Activated naive CD4-positive, alpha-beta T cell (primary cell): ENCODE measurements at places on chromosomes 1 and 21.

- DNase-seq, result no peak
Measured at GRCh38 chr1:63592536-63593302, 492 bp upstream of the PGM1 start.

DNA sequence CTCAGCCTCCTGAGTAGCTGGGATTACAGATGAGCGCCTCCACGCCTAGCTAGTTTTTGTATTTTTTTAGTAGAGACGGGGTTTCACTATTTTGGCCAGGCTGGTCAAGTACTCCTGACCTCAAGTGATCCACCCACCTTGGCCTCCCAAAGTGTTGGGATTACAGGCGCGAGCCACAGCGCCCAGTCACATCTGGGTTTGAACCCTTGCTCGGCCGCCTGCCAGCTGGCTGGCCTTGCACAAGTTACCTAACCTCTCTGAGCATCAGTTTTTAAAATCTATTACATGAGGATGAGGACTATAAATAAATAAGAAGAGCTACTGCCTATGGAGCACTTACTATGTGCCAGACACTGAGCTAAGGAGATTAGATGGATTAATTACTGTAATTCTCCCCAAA lies 17.7 kb upstream of the PADI2 start:
- no peak for DNase-seq

- no peak for DNase-seq
Measured at GRCh38 chr1:188877668-188878067, 1600.0 kb downstream of the BRINP3 start.

DNA sequence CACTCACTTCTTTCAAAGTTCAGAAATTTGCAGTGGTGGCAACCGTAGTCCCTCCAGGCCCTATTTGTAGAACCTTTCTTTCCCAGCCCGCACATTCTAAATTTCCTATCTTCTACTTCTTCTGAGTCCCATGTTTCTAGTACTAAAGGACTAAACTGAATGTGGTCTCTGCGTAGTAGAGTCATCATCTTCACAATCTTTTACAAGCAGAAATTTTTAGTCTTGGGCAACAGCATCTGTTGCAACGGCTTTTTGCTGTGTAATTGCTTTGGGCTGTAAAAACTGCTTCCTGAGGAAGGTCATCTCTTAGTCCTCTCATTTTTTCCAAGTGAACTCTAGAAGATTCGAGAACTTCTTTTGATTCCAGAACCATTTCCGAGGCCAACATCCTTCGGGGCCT lies 23.9 kb downstream of the VAV3 start:
- DNase-seq, result no peak

DNA sequence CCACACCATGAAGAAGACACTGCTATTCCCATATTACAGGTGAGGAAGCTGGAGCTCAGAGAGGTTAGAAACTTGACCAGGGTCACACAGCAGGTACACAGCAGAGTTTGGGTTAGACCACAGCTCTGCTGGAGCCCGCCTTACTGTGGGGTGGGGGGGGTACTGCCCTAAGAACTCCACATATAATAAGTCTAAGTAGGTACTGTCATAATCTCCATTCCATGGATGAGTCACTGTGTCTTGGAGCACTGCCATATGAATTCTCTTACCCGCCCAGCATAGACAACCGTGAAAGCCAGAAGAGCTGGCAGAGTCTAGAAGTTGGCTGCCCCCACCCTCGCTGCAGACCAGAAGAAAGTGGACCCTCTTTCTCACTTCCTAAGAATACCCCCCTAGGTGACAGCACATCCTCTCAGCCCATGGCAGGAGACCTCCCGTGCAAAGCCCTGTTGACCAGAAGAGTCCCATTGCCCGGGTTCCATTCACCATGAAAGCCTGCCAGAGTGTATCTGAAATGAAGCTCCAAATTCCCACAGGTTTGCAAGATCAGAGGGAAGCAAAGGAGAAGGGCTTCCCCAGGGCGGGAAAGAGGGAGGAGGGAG lies 5.2 kb upstream of the PLA2G2D start:
- DNase-seq, result no peak

- no peak for DNase-seq
Measured at GRCh38 chr1:33459691-33460090, 12.8 kb upstream of the ZSCAN20 start.

GRCh38 chr1:161187311-161187710 lies 10.0 kb upstream of the B4GALT3 start:
- DNase-seq, result no peak

DNA sequence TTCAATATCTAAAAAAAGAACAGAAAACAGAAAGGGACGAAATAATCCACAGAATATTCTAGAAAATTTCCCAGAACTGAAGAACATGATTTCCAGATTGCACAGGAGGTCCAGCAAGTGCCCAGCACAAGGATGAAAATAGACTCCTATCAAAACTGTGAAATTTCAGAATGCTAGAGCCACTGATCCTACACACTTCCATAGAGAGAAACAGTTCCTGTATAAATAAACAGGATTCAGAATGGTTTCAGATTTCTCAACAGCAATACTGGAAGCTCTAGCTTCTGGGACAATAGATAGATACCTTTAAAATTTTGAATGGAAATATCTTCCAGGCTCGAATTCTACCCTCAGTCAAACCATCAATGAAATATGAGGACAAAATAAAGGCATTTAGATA lies 4.6 kb downstream of the TARBP1 start:
- no peak for DNase-seq

DNA sequence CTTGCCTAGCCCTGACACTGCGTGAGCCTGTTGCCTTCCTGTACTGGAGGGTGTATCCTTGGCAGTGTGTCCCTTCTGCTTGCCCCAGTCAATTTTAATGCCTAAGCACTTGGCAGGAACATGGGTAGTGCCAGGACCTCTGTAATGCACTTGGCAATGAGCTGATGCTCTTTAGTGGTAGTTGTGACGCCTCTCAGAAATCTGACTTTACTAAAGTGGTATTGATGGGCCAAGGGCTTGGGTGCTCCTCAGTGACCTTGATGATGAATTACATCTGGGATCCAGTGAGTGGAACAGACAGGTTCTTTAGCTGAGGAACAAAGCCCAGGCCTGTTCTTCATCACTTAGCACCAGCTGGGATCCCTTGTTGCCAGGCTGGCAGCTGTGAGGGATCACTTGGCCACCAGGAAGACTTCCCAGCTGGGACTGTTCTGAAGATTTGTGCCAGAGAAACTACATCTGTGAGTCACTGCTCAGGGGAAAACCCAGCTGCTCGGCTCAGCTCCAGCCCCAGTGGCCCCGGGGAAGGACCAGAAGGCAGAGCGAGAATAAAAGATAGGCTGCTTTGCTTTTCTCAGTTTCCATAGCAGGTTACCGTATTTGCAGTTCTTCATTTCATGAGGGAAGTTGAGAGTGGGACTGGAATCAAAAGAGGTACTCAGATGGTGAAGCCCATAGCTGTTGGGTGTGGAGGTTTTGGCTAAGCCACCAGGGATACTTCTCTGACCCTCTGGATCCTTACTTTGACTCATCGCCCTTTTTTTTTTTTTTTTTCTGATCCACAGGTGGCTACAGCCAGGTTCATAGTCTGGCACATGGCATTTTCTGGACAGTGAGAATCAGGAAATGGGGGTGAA lies 28.5 kb upstream of the KCNA2 start:
- DNase-seq, result peak; percentile 25

DNA sequence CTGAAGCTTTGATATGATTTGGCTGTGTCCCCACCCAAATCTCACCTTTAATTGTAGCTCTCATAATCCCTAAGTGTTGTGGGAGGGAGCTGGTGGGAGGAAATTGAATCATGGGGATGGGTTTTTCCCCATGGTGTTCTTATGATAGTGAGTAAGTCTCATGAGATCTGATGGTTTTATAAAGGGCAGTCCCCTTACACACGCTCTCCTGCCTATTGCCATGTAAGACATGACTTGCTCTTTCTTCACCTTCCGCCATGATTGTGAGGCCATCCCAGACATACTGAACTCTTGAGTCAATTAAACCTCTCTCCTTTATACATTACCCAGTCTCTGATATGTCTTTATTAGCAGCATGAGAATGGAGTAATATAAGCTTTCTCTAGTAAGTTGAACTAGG lies 261.9 kb downstream of the HLX start:
- DNase-seq, result no peak

GRCh38 chr1:39210649-39211048 lies 6.2 kb downstream of the MACF1 start:
- DNase-seq, result no peak

- DNase-seq, result no peak
Measured at GRCh38 chr1:27574001-27574781, 29.8 kb downstream of the AHDC1 start.

DNA sequence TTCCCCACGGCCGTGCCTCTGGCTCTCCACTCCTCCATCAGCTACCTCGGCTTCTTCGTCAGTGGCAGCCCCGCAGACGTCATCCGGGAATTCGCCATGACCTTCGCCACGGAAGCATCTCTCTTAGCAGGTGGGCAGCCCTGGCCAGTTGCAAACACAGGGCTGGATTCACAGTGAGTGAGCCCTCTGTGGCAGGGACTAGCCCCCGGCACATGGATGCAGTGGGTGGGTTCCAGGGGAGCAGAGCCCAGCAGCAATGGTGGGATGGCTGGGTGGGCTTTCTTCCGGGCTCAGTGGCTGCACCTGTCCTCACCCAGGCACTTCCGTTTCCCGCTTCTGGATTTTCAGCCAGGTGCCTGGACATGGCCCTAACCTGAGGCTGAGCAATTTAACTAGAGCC lies 9.4 kb downstream of the UBASH3A start:
- no peak for DNase-seq

DNA sequence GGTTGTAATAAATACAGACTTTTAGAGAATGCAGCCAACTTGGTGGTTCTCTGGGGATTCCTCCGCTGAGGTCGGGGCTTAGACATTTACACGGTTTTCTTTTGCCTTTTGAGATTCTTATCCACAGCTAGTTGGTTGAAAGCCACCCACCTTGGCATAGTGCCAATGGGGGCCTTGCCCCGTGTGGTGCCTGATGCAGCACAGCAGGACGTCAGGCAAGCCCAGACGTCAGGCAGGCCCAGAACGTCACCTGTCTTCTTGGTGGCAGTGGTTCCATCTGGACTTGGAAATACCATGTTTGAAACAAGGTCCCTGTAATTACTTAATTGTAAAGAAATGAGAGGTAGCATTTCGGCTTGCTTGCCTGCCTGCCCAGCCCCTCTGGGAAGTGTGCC lies 78.5 kb downstream of the GALNT2 start:
- no peak for DNase-seq

- DNase-seq, result no peak
Measured at GRCh38 chr1:228415853-228416216, 826 bp downstream of the TRIM17 start.

DNA sequence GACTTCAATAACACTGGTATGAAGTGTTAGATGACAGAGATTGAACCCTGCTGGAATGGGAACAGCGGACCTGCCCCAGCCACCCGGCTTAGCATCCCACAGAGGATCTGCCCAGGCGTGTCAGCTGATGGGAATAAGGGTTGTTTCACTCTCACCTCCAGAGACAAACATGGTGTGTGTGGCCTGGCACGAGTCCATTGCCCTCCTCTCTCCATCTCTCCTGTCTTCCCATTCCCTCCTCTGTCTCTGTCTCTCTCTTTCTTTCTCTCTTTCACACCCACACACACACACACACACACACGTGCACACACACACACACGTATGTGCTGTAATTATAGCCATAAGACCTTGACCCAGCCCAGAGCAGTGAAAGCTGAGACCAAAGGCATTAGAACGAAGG lies 200.2 kb downstream of the HIVEP3 start:
- DNase-seq, result no peak

DNA sequence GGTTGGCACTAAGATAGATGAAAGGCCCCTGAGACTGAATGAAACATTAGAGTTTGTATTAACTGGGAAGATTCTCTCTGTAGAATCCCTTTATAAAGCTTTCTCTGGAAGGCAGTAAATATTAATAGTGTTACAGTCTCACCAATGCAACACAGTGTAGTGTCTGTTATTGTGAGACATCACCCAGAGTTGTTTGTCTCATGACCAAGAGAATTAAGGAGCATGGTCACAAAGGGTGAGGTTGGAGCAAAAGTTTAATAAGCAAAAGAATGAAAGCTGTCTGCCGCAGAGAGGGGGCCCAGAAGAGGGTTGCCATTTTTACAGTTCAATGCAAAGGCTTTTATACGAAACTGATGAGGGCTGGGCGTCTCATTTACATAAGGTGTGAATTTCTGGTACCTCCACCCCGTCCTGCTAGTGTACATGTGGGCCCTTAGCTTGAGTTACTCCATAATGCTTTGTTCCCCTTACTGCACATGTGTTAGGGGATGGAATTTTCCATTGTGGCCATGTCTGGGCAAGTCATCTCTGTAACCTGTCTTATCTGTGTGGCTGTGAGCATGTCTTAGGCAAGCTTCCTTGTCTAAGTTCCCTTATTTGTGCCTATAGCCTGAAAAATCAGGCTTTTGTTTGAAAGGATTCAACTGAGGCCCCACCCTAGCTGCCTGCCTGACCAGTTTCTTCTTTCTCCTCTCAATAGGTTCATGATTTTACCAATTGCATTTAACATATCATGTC lies 184.1 kb downstream of the RASAL2 start:
- no peak for DNase-seq

DNA sequence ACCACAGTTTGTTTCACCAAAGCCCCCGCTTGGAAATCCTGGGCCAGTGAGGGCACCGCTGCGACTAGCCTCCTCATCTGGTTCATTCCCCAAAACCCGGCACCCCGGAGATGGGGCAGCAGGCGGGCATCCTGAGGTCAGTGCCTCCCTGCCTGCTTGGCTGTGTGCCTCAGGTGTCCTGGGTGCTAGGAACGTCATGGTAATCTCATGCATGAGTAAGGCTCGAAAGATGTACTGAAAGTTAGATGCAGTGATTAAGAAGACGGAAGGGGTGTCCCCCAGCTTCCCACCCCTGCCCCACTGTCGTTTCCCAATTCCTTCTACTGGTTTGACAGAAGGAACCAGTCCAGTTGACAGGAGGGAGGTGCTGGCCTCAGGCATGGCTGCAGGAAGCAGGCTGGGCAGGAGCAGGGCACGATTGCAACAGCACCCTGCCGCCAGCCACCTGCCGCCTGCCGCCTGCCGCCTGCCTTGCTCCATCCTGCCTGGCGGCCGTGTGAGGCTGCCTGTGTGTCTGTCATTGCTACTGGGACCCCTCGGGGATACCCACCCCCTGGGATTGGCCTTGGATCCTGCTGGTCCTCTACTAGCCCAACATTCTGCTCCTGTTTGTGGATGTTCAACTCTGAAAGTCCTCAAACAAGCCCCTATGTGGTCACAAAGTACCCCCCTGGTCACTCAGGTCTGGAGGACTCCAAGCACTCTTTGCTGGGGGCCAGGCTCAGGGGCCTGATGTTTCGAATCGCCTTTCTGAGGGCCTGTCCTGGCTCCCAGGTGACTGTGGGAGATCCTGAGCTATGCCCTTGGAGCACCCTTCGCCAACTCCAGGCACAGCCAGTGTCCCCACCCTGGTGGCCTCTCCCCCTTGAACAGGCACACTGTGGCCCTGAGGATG lies 73.0 kb upstream of the IFFO2 start:
- no peak for DNase-seq

DNA sequence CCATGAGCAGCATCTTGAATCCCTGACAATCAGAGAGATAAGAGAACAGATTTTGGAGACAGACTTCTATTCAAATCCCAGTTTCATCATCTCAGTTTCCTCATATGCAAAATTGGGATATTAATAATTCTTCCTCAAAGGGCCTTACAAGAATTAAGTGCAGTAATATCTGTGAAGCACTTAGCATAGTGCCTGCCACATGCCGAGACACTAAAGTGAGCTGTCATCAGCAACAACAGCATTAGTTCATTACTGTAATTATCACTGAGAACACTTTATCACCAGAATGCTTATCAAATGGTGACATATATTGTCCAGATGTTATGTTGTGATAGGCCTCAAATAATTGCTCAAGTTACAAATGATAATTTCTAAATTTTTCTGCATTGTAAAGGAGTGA lies 922 bp upstream of the FCRLB start:
- no peak for DNase-seq

- DNase-seq, result no peak
Measured at GRCh38 chr21:29193072-29193471, 62.6 kb downstream of the MAP3K7CL start.

- DNase-seq, result no peak
Measured at GRCh38 chr1:216888731-216889130, 165.5 kb upstream of the ESRRG start.
